Lung (tissue), 17 donors: ENCODE measurements at places on chromosomes 6 and 20. TPM values are rescaled to one million over a fixed set of nuclear protein-coding genes. Genes with fewer than 3 reads are reported as not detected.

DNA sequence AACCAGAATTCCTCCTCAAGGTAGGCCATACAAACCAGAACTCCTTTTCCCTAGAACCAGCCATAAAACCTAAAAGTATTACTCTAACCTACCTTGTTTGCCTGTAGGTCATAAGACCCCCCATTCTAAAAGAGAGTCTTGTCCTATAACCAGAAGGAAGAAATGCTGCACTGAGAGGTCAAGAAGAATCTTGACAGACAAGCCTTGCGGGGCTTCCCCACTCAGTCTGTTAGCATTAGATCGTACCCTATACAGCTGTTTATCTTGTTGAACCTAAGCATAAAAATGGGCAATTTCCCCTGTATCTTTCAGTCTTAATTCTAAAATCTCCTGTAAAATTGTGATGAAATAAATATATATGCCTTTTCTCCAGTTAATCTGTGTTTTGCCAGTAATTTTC, 52.3 kb upstream of the HFE start:
- no peaks in the 10 kb centered on the region for H3K27me3 ChIP-seq
- no peaks in the 10 kb centered on the region for H3K36me3 ChIP-seq
- no peak for DNase-seq
- no peaks in the 10 kb centered on the region for H3K4me1 ChIP-seq
- H3K27ac ChIP-seq = no peak overlapping the region
- H3K4me3 ChIP-seq = no peak overlapping the region

The SLC22A3 gene
- 30.9 TPM for total RNA-seq

DNA sequence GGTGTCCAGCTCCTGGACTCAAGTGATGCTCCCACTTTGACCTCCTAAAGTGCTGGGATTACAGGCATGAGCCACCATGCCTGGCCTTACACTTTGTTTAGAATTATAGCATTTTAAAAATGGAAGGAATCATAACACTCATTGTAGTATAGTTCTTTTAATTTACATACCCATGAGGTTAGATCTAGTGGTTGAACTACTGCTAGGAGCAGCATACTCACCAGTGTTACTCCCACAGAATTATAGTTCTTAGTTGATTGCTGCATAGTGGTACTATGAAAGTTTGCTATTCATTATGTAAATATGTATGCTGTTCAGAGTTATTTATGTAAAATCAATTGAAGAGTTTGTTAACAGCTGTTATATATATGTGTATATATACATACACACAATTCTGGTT, 85.4 kb downstream of the MYO6 start:
- H3K4me3 ChIP-seq = no peak overlapping the region
- no peak for DNase-seq
- H3K27me3 ChIP-seq = no peaks in the 10 kb centered on the region
- H3K4me1 ChIP-seq = no peaks in the 10 kb centered on the region
- H3K27ac ChIP-seq = no peak overlapping the region
- H3K36me3 ChIP-seq = no peaks in the 10 kb centered on the region

DNA sequence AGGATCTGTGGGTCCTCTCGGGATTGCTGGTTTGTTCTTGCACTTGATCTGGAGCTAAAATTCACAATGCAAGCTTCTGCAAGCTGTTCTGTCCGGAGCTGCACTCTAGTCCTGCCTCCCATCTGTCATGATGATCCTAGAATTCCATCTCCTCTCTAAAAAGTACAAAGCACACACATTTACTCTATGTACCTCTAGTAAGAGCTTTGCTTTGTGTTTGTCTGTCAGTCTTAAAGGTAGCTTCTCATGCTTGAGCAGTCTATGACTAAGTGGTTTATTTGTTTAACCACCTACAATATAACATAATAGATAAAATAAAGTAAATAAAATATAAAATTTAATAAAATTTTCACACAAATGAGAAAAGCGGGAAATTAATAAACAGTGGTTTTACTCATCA, 46.0 kb upstream of the PKIB start:
- H3K27me3 ChIP-seq = no peaks in the 10 kb centered on the region
- DNase-seq = no peak
- H3K27ac ChIP-seq = no peak overlapping the region

The MSH5 gene
- total RNA-seq = 17.8 TPM

The RAMACL gene
- 7.8 TPM for total RNA-seq

DNA sequence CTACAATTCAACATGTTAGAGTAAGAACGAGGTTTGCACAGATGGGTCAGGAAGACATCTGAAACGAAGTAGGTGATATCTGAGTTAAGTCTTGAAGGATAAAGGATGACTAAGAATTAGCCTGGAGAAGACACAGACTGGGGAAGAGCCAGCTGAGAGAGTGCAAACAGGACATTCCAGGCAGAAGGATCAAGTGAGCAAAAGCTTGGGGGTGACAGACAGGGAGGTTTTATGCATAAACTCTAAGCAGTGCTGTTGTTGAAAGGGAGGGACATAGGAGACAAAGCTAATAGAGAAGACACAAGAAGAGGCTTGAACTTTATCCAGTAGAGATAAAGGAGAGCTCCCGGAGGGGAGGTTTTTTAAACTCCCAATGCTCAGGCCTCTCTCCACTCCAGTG, 15.0 kb upstream of the ETV7 start:
- no peaks in the 10 kb centered on the region for H3K36me3 ChIP-seq
- no peaks in the 10 kb centered on the region for H3K4me1 ChIP-seq
- H3K4me3 ChIP-seq = no peak overlapping the region
- no peak for DNase-seq
- no peaks in the 10 kb centered on the region for H3K27me3 ChIP-seq
- H3K27ac ChIP-seq = no peak overlapping the region

DNA sequence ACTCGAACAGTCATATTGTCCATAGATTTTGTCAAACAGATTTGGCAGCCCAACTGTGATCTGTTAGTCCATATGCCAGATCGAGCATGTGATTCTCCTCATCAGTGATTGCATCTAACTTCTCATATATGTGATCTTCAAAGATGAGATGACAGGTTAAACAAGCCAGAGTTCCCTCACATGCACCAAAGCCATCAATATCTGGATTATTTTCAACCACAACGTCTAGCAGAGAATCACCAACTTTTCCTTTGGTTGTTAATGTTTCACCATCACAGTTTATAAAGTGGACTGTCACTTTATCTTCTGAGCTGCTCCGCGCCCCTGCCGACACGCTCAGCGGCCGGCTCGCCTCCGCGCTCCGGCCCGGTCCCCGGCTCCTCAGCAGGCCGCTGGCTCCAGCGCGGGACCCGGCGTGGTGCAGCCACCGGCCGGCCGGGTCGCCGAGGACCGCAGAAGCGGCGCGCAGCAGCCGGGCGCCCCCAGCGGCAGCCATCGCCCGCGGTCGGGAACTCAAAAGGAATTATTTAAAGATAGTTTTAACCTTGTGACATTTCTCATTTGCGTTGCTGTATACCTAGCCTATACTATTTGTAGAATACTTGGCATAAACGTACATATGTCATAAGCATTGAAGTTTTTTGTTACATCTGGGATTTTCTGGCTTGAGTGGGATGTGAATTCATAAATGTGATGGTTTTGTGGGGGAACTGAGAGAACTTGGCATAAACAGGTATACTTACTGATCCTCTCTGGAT, 40.1 kb upstream of the DYNLRB1 start:
- peak; percentile 49 for DNase-seq
- peak overlapping the region; percentile 16 for H3K27ac ChIP-seq
- H3K4me1 ChIP-seq = no peaks in the 10 kb centered on the region
- no peaks in the 10 kb centered on the region for H3K27me3 ChIP-seq
- H3K36me3 ChIP-seq = peaks cover 24% of the 10 kb centered on the region

DNA sequence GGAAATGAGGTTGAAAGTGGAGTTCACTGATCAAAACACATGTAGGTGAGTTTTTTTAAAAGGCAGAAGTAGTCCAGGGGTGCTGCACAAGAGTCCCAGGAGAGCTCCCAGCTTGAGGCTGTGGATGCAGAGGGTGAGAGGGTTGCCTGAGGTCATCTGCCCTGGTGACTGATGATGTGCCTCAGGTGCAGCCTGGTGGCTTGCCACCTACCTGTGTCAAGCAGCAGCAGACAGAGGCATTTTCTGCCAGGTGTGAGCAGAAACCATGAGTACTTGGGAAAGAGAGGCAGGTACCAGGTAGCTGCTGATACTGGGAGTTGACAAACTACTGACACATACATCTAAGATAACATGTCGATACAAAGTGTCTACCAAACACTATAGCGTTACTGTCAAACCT, 92.5 kb downstream of the SCP2D1 start:
- DNase-seq = no peak
- H3K27ac ChIP-seq = no peak overlapping the region
- H3K36me3 ChIP-seq = no peaks in the 10 kb centered on the region
- no peaks in the 10 kb centered on the region for H3K27me3 ChIP-seq
- no peaks in the 10 kb centered on the region for H3K4me1 ChIP-seq

DNA sequence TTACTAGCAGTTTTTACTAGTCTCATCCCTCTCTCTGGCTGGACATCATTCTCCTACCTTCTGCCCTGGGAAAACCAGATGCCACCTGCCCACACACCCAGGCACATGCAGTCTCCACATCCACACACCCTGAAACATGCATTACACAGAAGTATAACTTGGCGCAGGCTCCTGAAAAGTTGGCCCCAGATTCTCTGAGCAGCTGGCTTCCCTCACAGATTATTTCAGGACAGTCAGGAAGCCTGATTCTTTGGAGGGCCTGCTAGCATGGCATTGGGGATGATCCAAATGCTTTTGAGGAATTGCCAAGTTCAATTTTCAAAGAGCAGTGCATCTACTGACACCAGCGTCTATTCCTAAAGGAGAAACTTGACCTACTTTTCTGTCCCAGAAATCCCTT, 27.8 kb upstream of the KIF16B start:
- H3K4me1 ChIP-seq = peaks cover 12% of the 10 kb centered on the region
- H3K4me3 ChIP-seq = no peak overlapping the region
- no peaks in the 10 kb centered on the region for H3K27me3 ChIP-seq
- no peak overlapping the region for H3K27ac ChIP-seq
- H3K36me3 ChIP-seq = no peaks in the 10 kb centered on the region
- DNase-seq = peak; percentile 81

- H3K4me3 ChIP-seq = no peak overlapping the region
- H3K27ac ChIP-seq = no peak overlapping the region
- no peak for DNase-seq
Measured at GRCh38 chr6:26275663-26276062, 89.3 kb upstream of the BTN3A2 start.

DNA sequence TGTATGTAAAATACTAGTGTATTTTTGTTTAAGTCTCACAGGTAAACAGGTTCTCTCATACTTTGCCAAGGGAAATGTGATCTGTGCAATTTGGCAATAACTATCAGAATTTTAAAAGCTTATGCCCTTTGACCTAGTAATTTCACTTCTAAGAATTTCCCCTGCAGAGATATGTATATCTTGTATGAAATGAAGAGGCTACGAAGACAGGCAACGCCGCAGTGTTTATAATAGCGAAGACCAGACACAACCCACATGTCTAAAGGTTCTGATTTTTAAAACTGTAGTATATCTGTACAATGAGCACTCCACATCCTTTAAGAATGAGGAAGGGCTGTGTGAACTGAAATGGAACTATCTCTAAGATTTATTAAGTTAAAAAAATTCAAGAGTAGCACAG, 7.5 kb downstream of the TRAF3IP2 start:
- DNase-seq = no peak
- no peak overlapping the region for H3K27ac ChIP-seq
- H3K4me3 ChIP-seq = no peak overlapping the region
- peaks cover 7% of the 10 kb centered on the region for H3K36me3 ChIP-seq

DNA sequence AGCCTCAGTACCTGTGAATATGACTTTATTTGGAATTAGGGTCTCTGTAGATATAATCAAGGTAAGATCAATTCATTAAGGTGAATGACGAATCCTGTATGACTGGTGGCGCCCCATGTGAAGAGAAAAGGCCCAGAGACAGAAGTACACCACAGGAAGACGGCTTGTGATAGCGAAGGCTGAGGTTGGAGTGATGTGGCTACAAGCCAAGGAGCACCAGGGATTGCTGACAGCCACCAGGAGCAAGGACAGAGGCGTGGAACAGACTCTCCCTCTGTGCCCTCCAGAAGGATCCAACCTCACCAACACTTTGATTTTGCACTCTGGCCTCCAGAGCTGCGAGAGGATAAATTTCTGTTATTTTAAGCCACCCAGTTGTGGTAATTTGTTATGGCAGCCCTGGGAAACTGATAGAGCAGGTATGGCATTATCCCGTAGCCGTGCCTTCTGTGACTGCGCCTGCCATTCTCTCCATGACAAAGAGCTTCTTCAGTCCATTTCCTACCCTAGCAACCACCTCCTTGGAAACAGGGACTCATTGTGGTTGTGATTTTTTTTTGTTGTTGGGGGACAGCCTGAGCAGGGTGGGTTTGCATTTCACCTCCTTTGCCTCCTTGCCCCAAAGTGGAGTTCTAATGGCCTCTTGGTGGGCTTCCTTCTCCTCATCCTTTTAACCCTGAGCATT, 29.6 kb downstream of the PTK7 start:
- no peak for DNase-seq
- H3K4me3 ChIP-seq = no peak overlapping the region
- no peak overlapping the region for H3K27ac ChIP-seq
- H3K36me3 ChIP-seq = peaks cover 6% of the 10 kb centered on the region
- no peaks in the 10 kb centered on the region for H3K27me3 ChIP-seq
- peaks cover 3% of the 10 kb centered on the region for H3K4me1 ChIP-seq

DNA sequence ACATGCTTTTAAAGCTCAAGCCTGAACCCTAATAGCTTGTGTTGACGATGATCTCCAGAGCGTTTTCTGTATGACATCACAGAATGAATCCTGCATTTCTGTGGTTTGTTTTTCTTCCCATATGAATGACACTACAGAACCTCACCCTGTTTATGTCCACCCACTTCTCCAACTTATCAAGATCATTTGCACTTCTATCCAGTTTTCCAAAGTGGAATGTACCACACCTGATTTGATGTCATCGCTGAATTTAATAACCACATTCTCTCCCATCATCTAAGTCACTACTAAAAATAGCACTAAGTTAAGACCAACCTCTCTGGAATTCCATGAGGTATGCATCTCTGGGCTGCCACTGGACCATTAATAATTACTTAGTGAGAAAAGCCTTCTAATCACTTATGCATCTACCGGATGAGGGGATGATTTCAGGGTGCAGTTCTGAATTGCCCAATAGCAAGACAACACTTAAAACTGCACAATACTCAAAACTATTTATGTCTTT, 33.3 kb upstream of the CITED2 start:
- no peaks in the 10 kb centered on the region for H3K36me3 ChIP-seq
- H3K4me3 ChIP-seq = no peak overlapping the region
- H3K4me1 ChIP-seq = no peaks in the 10 kb centered on the region
- no peak overlapping the region for H3K27ac ChIP-seq

The TCF21 gene
- total RNA-seq = 80.9 TPM

- H3K4me1 ChIP-seq = no peaks in the 10 kb centered on the region
- H3K27me3 ChIP-seq = no peaks in the 10 kb centered on the region
- DNase-seq = no peak
- H3K27ac ChIP-seq = no peak overlapping the region
Measured at GRCh38 chr6:168127384-168127868, 48.4 kb upstream of the FRMD1 start.

GRCh38 chr6:6634735-6635075, 46.2 kb downstream of the LY86 start:
- H3K36me3 ChIP-seq = no peaks in the 10 kb centered on the region
- no peak overlapping the region for H3K4me3 ChIP-seq
- H3K27me3 ChIP-seq = no peaks in the 10 kb centered on the region
- no peak for DNase-seq
- H3K27ac ChIP-seq = no peak overlapping the region

GRCh38 chr6:79028641-79029314, 49.3 kb downstream of the PHIP start:
- no peak for DNase-seq
- no peaks in the 10 kb centered on the region for H3K4me1 ChIP-seq
- peaks cover 2% of the 10 kb centered on the region for H3K36me3 ChIP-seq
- H3K4me3 ChIP-seq = no peak overlapping the region

The SLC2A10 gene
- total RNA-seq = 16.1 TPM
